ENCODE measurements at places on chromosomes 16 and 17.

GRCh38 chr17:1177016-1177700, 2.6 kb downstream of the ABR start:
- DNase-seq = no peak

- DNase-seq = no peak
Measured at GRCh38 chr16:253833-254232, 19.2 kb downstream of the FAM234A start.

GRCh38 chr16:58176608-58177352, 21.1 kb downstream of the CSNK2A2 start:
- no peak for DNase-seq

GRCh38 chr16:57137566-57138273, 45.3 kb downstream of the CPNE2 start:
- DNase-seq = no peak

DNA sequence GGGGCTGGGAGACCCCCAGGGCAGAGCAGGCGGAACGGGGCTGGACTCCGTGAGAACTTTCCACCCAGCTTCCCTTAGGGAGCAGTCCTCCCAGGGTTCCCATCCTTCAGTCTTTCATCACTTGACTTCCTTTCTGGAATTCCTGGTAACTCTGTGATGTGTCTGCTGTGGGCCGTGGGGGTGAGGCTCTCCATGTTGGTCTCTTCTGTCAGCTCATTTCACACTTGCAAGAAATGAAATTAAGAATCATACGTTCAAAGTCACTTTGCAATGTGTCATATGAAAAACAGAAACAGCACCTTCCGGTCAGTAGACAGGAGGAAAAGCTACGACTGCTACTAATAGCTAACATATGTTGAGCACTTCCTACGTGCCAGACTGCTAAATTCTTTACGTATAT, 5.4 kb upstream of the BBS2 start:
- DNase-seq = no peak

- no peak for DNase-seq
Measured at GRCh38 chr17:31540602-31541307, 149.3 kb downstream of the RAB11FIP4 start.

DNA sequence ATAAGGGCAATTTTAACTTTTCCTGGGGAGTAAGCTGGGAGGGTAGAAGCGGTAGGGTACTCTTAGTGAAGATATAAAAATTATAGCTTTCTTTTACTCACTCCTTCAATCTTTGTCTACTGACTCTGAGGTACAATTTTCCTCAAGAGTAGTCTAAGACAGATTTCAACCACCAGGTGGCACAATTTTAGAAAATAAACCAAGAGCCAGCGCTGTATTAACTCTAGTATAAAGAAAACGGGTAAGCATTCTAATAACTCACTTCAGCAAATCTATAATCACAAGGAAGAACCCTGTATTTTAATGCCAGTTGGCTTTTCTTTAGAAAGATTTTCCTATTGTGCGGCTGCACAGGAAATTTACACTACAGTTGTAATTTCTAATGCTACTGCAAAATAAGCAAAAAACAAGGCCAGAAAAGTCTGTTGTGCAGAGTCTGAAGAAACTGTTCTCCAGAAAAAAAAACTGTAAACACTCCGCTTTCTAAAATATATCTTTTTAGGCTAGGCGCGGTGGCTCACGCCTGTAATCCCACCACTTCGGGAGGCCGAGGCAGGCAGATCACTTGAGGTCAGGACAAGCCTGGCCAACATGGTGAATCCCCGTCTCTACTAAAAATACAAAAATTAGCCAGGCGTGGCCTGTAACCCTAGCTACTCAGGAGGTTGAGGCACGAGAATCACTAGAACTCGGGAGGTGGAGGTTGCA, 1.9 kb downstream of the CMC2 start:
- DNase-seq = no peak

GRCh38 chr17:2705263-2705662, 6.3 kb downstream of the CLUH start:
- DNase-seq = no peak

DNA sequence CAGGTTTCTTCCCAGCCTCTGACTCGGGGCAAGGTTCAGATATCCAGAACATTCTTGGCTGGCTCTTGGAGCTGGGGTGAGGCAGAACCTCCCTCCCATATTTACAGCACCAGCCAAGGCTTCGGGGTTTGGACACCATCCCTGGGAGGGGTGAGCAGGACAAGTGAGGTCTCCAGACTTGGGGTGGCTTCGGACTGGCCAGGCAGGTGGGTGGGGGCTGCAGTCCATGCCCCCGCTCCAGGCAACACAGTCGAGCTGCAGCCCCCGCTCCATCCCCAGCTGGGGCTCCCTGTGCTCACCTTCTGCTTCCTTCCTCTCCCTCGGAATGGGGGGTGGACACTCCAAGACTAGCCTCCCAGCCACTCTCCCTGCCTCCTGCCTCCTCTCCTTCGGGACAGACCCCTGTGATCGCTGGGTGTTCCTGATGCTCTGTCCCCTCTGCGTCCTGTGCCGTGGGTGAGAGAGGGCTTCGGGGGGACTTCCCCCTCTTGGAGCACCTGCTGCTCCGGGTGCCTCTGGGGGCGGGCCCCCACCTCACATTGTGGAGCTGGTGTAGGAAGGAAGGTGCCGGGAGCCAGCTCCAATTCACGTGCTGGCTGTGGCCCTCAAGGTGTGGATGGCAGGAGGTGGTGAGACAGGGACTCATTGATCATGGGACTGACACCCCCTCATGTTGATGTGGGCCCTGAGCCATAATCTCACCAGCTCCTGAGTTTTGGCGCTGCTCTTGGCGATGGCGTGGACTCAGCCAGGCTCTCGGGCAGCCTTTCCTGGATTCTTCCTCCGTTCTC, 189.2 kb downstream of the SEC14L1 start:
- no peak for DNase-seq

- DNase-seq = no peak
Measured at GRCh38 chr16:13305019-13305755, 403.8 kb downstream of the SHISA9 start.

GRCh38 chr16:84663433-84664101, 15.3 kb downstream of the KLHL36 start:
- DNase-seq = no peak

DNA sequence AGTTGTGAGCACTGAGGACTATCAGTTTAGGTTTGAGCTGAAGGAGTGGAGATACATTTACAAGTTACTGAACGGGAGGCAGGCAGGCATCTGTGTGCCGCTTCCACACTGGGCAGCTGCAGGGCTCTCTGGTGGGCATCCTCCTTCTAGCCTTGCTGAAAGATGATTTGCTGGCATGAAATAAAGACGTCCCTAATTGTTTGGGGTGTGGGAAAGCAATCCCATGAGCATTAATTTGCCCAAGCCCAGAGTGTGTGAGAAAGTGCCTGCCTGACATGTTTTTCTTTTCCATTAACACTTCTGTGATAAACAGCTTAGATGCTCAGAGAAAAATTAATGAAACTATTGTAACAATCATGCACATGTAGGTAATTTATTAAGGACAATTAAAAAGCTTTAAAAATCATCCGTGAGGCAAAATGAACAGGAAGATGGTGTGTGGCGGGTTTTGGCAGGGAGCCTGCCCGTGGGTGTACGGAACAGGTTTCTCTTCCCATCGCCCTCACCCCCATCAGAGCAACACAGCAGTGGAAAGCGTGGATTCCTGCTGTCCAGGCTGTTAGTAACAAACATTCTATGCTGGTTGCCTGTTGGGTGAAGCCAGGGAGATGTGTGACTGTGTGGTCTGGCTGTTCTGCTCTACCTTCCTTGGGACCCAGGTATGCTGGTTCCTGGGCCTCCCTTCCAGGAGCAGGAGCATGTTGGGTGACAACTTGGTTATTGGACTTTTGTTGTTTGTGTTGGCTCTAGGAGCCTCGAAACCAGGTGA, 191.9 kb downstream of the MSI2 start:
- no peak for DNase-seq

- DNase-seq = no peak
Measured at GRCh38 chr16:53905028-53905427, 201.1 kb downstream of the FTO start.
